ENCODE measurements at places on chromosomes 1 and 21. TPM values are rescaled to one million over a fixed set of nuclear protein-coding genes. Genes with fewer than 3 reads are reported as not detected.

C8B gene
- total RNA-seq = not detected

TFF2 gene
- not detected for total RNA-seq

GBP4 gene
- 0.02 TPM for total RNA-seq

TTC22 gene
- total RNA-seq = not detected

LCE1C gene
- not detected for total RNA-seq

ZFP69 gene
- total RNA-seq = not detected

ZNF644 gene
- total RNA-seq = 11.4 TPM

GJA9 gene
- total RNA-seq = not detected

RAP1GAP gene
- total RNA-seq = 14.4 TPM

IFFO2 gene
- total RNA-seq = 11.2 TPM

LEFTY1 gene
- 0.27 TPM for total RNA-seq

BEND5 gene
- total RNA-seq = not detected

NPHS2 gene
- total RNA-seq = not detected

THEM5 gene
- not detected for total RNA-seq

C1orf146 gene
- not detected for total RNA-seq

LRRN2 gene
- total RNA-seq = 13.7 TPM

CYP4A11 gene
- total RNA-seq = not detected

MATN1 gene
- 0.05 TPM for total RNA-seq

KIF26B gene
- 0.10 TPM for total RNA-seq

PGLYRP3 gene
- not detected for total RNA-seq

MPZ gene
- 0.21 TPM for total RNA-seq

ERG gene
- total RNA-seq = 0.03 TPM

KCNJ9 gene
- not detected for total RNA-seq

G0S2 gene
- total RNA-seq = 3.8 TPM

RNU1-1 gene
- total RNA-seq = not detected

LEPR gene
- total RNA-seq = 2.9 TPM

PTPN7 gene
- total RNA-seq = 0.03 TPM

CR1L gene
- total RNA-seq = not detected

HSD3B2 gene
- total RNA-seq = not detected

CFH gene
- total RNA-seq = 4.3 TPM

LYSMD1 gene
- total RNA-seq = 5.6 TPM

NR5A2 gene
- total RNA-seq = 8.4 TPM

Measured in A549 treated with CpdA at 1 μM for 4 hours (cell line).